Right lobe of liver (tissue), 6 donors: ENCODE measurements at places on chromosomes 2 and 18. TPM values are rescaled to one million over a fixed set of nuclear protein-coding genes. Genes with fewer than 3 reads are reported as not detected.

- peak overlapping the region; percentile 59 for H3K27ac ChIP-seq
- H3K4me1 ChIP-seq: no peaks in the 10 kb centered on the region
- H3K27me3 ChIP-seq: no peaks in the 10 kb centered on the region
- DNase-seq: no peak
Measured at GRCh38 chr2:200509235-200509611, 645 bp downstream of the KCTD18 start.

Gene ORC2
- total RNA-seq: 5.3 TPM

Gene EML6
- total RNA-seq: 2.5 TPM

Gene SCYGR3
- not detected for total RNA-seq

DNA sequence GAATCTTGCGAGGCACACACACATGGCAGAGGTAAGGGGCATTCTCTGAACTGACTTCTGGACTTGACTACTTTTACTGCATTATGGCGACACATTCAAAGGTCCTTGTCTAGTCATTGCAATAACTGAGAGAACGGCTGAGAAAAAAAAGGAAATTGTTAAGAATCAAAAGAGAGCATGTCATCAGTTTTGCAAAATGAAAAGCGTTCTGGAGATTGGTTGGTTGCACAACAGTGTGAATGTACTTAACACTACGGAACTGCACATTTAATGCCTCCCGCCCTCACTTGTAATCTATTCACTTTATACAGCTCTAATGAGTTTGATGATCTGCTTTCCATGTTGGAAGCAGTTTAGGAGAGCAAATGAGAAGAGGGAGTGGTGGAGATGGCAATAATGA, 68.5 kb upstream of the NFU1 start:
- no peaks in the 10 kb centered on the region for H3K4me1 ChIP-seq
- no peaks in the 10 kb centered on the region for H3K27me3 ChIP-seq
- peaks cover 20% of the 10 kb centered on the region for H3K36me3 ChIP-seq
- DNase-seq: no peak

DNA sequence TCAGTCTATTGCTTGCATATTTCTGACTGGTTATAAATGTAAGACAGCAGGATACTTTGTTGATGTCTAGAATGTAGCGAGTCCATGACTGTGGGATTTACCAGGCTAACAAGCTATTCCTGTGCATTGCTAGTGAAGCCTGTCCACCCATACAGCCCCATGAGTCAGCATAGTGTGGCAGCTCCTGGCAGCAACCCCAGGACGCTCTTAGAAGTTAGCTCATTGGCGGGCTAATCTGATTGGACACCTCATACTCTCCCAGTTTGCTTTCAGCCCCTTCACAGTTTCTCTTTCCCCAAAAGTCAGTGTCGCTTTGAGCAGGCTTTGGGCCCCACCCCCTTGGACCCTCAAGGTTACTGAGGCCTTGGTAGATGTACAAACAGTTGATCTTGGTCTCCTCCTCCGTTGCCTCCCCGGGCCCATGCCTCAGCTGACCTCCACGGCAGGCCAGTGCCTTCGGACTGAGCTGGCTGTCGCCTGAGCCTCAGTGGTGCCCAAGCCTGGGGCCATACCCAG, 48.0 kb downstream of the COA5 start:
- no peaks in the 10 kb centered on the region for H3K4me1 ChIP-seq
- no peak overlapping the region for H3K27ac ChIP-seq
- DNase-seq: no peak
- H3K36me3 ChIP-seq: peaks cover 6% of the 10 kb centered on the region

DNA sequence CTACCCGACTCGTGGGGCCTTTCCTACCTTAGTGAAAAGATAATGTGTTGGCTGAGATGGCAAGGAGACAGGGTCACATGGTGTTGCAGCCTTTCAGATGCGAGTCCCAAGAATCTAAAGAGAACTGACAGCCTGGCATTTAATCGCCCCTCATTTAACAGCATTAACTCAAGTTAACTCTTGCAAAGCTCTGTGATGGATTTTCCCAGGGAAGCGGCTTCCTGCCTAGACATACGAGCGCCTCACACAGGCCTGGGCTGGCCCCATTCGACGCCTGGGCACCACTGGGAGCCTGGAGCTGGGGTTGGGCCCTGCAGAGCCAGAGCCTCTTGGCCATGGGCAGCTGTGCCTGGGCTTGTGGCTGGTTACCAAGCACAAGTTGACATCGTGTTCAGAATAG, 140.8 kb downstream of the SEPTIN10 start:
- no peak overlapping the region for H3K27ac ChIP-seq
- H3K4me3 ChIP-seq: no peak overlapping the region
- no peaks in the 10 kb centered on the region for H3K36me3 ChIP-seq
- DNase-seq: no peak
- no peaks in the 10 kb centered on the region for H3K4me1 ChIP-seq

Gene SERPINB10
- total RNA-seq: 0.24 TPM

- no peak for DNase-seq
- no peaks in the 10 kb centered on the region for H3K27me3 ChIP-seq
- H3K27ac ChIP-seq: no peak overlapping the region
- H3K4me1 ChIP-seq: peaks cover 9% of the 10 kb centered on the region
Measured at GRCh38 chr18:48184118-48184517, 225.1 kb downstream of the ZBTB7C start.

Gene IGFBP5
- total RNA-seq: 13.7 TPM

GRCh38 chr2:69453475-69454129, 16.4 kb upstream of the NFU1 start:
- H3K27me3 ChIP-seq: no peaks in the 10 kb centered on the region
- no peak overlapping the region for H3K27ac ChIP-seq
- no peaks in the 10 kb centered on the region for H3K36me3 ChIP-seq

DNA sequence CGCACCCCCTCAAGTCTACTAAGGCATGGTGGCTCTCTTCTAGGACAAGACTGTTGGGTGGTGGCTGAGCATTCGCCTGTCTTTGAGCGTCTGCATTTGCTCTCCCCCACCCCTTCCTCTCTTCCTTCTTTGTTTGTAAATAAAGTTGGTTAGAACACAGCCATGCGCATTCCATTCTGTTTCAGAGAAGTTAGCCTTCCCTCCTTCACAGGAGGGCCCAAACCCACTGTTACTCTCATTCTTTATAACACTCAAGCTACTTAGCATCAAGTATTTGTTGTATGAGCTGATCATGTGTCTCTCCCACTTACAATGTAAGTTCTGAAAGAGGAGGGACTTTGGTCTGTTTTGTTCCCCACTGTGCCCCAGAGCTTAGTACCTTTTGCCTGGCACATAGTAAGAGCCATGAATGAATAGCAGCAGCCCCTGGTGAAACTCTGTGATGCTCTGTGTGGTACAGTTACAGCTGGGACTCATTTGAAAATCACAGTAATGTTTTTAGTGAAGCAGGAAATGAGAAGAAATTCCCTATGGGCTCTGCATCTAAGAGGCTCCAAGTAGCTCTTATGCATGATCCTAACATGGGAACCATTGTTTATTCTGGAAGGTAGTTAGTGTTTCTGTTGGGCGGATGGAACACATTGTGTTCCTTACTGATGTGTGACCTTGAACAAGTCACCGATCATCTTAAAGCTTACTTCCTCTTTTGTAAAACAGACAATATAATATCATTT, 7.7 kb downstream of the MGAT5 start:
- no peak overlapping the region for H3K27ac ChIP-seq
- no peak overlapping the region for H3K4me3 ChIP-seq
- no peaks in the 10 kb centered on the region for H3K36me3 ChIP-seq
- no peaks in the 10 kb centered on the region for H3K27me3 ChIP-seq
- H3K4me1 ChIP-seq: no peaks in the 10 kb centered on the region
- DNase-seq: no peak

Gene WDSUB1
- 2.2 TPM for total RNA-seq

Gene ETAA1
- 4.5 TPM for total RNA-seq

Gene TUBA4B
- not detected for total RNA-seq

GRCh38 chr2:238703053-238703415, 144.9 kb upstream of the TWIST2 start:
- H3K36me3 ChIP-seq: no peaks in the 10 kb centered on the region
- H3K4me1 ChIP-seq: no peaks in the 10 kb centered on the region
- H3K4me3 ChIP-seq: no peak overlapping the region
- H3K27me3 ChIP-seq: no peaks in the 10 kb centered on the region

- no peak overlapping the region for H3K27ac ChIP-seq
- H3K4me3 ChIP-seq: no peak overlapping the region
- DNase-seq: no peak
- no peaks in the 10 kb centered on the region for H3K36me3 ChIP-seq
Measured at GRCh38 chr2:189267491-189267890, 87.9 kb upstream of the COL5A2 start.

DNA sequence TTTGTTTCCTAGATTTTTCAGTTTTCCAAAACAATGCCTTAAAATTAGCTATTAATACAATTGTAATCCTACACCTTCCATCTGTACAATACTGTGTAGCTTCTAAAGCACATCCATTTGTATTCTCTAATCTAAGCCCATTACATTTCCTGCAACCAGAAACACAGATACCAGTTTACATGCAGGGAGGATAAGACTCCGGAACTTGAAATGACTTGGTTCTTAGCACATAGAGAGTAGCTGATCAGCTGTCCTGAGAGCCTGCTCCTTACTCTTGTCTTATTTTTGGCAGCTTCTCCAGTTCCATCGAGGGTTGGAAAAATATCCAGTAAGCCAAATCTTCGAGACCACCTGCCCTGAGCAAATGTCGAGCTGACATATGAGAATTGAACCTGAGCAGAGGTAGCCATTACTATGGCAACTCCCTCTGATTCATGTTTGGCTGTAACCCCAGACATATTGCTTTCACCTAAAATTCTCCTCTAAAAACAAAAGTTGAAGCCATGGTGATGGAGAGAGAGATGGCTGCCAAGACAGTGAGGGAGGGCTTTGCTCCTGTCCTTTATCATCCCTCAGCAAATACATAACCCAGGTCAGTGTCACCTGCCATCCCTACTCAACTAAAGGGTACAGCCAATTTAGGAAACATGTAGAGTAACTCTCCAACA, 542.8 kb downstream of the IRS1 start:
- H3K27me3 ChIP-seq: no peaks in the 10 kb centered on the region
- H3K36me3 ChIP-seq: no peaks in the 10 kb centered on the region
- DNase-seq: no peak
- H3K4me3 ChIP-seq: no peak overlapping the region

DNA sequence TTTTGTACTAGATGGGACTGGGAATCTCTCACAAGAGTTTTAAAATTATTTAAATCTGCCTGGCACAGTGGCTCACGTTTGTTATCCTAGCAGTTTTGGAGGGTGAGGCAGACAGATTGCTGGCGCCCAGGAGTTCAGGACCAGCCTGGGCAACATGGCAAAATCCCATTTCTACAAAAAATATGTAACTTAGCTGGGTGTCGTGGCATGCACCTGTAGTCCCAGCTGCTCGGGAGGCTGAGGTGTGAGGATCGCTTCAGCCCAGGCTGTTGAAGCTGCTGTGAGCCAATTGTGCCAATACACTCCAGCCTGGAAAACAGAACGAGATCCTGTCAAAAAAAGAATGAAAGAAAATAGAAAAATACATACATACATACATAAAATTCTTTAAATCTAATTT, 685.7 kb upstream of the PIK3C3 start:
- no peak overlapping the region for H3K4me3 ChIP-seq
- no peaks in the 10 kb centered on the region for H3K27me3 ChIP-seq
- no peak for DNase-seq
- H3K4me1 ChIP-seq: no peaks in the 10 kb centered on the region
- no peak overlapping the region for H3K27ac ChIP-seq

GRCh38 chr2:241818229-241818942, 9.4 kb downstream of the NEU4 start:
- peak overlapping the region; percentile 43 for H3K27ac ChIP-seq
- H3K36me3 ChIP-seq: no peaks in the 10 kb centered on the region
- DNase-seq: peak; percentile 56
- H3K27me3 ChIP-seq: no peaks in the 10 kb centered on the region
- no peak overlapping the region for H3K4me3 ChIP-seq

DNA sequence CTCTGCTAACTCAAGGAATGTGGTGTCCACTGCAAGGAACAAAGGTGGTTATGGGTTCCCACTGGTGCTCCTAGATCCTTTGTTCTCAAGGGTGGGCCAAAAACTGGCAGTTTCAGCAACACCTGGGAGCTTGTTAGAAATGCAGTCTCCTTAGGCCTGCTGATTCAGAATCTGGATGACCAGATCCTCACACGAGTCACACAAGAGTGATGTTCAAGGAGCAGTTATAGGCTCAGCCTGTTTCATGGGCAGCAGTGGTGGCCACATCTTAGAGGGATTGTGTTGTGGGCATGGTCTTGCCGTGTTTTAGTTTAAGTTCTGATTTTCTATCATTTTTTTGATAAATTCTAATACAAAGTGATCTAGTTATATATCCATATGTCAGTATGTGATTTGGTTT, 28.7 kb upstream of the MGAT5 start:
- H3K4me1 ChIP-seq: no peaks in the 10 kb centered on the region
- no peaks in the 10 kb centered on the region for H3K27me3 ChIP-seq
- no peak overlapping the region for H3K27ac ChIP-seq
- no peaks in the 10 kb centered on the region for H3K36me3 ChIP-seq
- H3K4me3 ChIP-seq: no peak overlapping the region
- no peak for DNase-seq

- no peaks in the 10 kb centered on the region for H3K36me3 ChIP-seq
- no peak for DNase-seq
- peak overlapping the region; percentile 76 for H3K27ac ChIP-seq
- no peak overlapping the region for H3K4me3 ChIP-seq
- no peaks in the 10 kb centered on the region for H3K27me3 ChIP-seq
Measured at GRCh38 chr18:58455314-58456188, 173.3 kb downstream of the ALPK2 start.

GRCh38 chr2:227503433-227504406, 31.8 kb downstream of the AGFG1 start:
- peaks cover 16% of the 10 kb centered on the region for H3K4me1 ChIP-seq
- no peaks in the 10 kb centered on the region for H3K27me3 ChIP-seq
- no peaks in the 10 kb centered on the region for H3K36me3 ChIP-seq

DNA sequence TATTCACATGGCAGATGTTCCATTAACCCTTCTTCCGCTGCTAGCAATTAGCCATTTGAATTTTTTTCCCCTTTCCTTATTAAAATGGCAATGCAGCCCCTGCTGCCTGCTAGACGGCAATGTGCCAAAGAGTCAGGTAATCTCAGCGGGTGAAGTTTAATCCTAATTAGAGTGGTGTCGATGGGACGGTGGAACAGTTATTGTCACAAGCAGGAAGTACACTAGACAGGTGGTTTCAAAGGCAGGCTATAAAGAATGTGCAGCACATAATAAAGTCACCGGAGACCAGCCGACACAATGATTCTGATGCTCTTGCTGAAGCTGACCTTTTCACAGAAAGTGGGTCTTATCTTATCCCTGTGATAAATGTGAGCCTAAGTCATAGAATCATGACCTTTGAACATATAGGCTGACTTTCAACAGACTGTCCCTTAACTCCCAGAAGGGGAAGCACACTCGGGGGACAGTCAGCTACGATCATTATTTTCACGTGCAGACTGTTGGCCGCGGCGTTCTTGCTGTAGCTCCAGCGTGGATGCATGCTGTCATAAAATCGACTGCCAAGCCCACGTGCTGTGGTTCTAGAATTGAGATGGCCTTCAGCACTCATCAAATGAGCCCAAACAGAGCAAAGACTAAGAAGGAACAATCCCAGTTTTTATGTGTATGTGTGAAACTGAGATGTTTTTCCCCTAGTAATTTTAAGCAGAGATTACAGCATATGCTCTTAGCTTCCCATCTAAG, 926.2 kb upstream of the SOX11 start:
- no peaks in the 10 kb centered on the region for H3K4me1 ChIP-seq
- no peak overlapping the region for H3K4me3 ChIP-seq
- H3K36me3 ChIP-seq: no peaks in the 10 kb centered on the region
- DNase-seq: no peak
- no peaks in the 10 kb centered on the region for H3K27me3 ChIP-seq

GRCh38 chr2:199778655-199779054, 72.3 kb downstream of the FTCDNL1 start:
- H3K36me3 ChIP-seq: no peaks in the 10 kb centered on the region
- no peaks in the 10 kb centered on the region for H3K27me3 ChIP-seq
- H3K4me3 ChIP-seq: no peak overlapping the region
- H3K4me1 ChIP-seq: no peaks in the 10 kb centered on the region
- DNase-seq: no peak
